Cardiac muscle cell (in vitro differentiated cells and primary cell): ENCODE measurements at places on chromosomes 2 and 18.

DNA sequence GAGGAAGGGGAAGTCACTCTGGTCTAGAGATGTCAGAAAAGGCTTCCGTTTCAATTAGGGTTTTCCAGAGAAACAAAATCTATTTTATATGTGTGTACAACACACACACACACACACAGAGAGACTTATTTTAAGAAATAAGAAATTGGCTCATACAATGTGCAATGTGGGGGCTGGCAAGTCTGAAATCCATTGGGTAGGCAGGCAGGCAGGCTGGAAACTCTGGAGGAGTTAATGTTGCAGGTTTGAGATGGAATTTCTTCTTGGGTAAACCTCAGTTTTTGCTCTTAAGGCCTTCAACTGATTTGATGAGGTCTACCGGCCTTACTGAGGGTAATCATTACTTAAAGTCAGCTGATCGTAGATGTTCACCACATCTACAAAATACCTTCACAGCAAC is 62.6 kb downstream of the MDH1 start:
- no peak for DNase-seq

GRCh38 chr2:220120041-220120440 is 492.6 kb downstream of the SLC4A3 start:
- no peak for DNase-seq

- peak; percentile 2 for DNase-seq
These were observed 629.9 kb upstream of the ACVR2A start for GRCh38 chr2:147214914-147215313.

DNA sequence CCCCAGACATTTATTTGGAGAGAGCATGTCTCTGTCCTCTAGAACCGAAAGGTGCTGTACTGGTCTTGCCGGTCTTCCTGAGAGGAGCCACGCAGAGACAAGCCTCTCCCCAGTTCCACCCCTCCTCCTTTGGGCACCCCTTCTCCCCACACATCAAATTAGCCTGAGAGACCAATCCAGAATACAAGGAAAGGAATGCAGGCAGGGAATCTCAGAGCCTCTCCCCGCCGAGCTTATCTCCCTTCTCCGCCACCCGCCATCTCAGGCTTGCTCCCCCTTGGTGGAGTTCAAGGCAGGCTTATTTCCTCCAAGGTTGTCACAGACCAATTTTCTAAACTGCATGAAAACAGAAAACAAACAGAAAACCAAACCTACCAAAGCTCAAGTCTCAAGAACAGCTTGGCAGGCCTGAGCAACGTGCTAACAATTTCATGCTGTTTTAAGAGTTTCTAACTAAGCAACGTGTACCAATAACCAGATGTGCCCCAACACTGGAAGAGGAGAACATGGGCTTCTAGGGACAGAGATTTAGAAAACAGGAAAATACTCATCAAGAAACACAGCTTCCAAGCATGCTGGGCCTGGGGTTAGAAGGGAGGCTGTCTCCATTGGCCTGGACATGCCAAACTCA is 124.5 kb upstream of the PKDCC start:
- DNase-seq, result peak; percentile 47

DNA sequence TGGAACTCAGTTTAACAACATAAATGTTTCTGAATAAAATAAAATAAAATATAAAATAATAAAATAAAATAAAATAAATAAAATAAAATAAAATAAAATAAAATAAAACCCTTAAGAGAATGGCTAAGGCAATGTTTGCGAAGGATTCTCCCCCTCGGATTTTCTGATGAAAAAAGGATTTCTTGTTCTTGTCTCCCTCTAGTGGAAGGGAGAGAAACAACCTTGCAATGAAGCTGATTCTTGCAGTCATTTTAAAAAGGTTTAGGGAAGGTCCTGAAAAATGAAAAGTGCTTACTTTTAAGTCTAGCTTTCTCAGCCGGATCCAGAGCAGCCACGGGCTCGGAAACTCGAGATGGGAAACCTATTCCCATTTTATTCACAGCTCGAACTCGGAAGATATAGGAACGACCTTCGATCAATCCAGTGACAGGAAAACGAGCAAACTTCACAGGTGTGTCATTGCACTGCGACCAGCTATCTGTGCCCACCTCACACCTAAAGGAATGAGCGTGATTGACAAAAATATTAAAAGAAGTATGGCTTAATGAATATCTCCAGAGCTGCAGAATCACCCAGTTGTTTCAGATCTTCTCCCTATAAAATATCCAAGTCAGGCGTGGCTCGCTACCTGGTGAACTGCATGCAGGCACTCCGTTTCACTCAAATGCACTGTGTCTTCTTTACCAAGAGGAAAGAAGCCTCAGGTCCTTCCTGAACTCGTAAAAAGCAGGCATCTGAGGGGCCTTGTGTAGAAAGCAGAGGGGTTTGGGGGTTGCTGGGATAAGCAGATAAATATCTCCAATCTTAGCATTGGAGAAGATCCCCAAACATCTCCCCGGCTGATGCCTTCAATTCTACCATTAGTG is 68.1 kb downstream of the MYOM1 start:
- DNase-seq, result peak; percentile 40

DNA sequence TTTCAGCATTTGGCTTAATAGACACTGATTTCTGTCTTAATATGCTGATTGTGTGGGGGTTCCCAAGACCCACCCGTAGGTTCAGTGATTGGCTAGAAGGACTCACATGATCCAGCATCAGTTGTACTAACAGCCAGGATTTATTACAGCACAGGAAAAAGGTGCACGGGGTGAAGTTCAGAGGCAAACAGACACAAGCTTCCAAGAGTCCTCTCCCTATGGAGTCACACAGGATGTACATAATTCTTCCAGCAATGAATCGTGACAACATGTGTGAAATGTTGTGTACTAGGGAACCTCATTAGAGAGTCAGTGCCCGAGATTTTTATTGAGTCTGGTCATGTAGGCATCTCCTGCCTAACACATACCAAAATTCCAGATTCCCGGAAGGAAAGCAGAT is 52.8 kb downstream of the GALNT1 start:
- no peak for DNase-seq

- peak; percentile 55 for DNase-seq
These were observed 105.0 kb downstream of the LTBP1 start for GRCh38 chr2:33051586-33052360.

GRCh38 chr2:65393743-65394422 is 38.5 kb downstream of the SPRED2 start:
- DNase-seq, result no peak

GRCh38 chr18:57959278-57959677 is 84.7 kb upstream of the NEDD4L start:
- DNase-seq, result peak; percentile 56

GRCh38 chr2:162065767-162066166 is 8.2 kb downstream of the DPP4 start:
- DNase-seq, result no peak

GRCh38 chr2:136233298-136233697 is 115.3 kb upstream of the CXCR4 start:
- DNase-seq, result no peak

DNA sequence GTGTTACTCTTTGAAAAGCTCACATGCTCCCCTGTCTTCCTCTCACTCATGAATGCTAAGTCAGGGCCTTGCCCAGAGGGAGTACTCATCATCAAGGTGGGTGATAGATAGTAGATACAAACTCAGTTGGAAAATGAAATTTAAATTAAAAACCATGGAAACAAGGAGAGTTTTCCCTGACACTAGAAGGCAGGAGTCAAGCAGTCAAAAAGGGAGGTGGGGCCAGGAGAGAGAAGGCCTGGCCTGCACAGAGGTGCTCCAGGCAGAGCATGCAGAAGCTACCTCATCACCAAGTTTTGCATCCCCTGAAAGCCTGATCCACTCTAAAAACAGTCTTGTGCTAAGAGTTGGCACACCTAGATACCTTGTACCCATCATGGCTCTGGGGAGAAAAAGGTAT is 143.7 kb downstream of the MYO5B start:
- peak; percentile 10 for DNase-seq

DNA sequence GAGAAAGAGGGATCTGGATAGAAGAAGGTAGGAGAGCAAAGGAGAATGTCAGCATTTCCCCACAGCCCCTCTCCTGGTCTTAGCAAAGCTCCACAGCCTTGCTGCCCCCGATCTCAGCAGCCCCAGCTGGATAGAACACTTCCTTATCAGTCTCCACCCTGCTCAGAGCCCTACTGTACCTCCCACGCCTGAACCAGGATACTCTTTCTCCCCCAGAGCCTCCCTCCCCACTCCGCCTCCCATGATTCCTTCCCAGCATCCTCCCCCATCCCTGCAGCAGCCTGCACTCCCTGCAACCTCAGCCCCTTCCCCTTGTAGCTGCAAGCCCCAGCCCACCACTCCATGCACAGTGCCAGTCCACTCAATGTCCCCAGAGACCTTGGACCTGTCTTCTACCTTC is 25.8 kb downstream of the PLB1 start:
- DNase-seq, result peak; percentile 25

DNA sequence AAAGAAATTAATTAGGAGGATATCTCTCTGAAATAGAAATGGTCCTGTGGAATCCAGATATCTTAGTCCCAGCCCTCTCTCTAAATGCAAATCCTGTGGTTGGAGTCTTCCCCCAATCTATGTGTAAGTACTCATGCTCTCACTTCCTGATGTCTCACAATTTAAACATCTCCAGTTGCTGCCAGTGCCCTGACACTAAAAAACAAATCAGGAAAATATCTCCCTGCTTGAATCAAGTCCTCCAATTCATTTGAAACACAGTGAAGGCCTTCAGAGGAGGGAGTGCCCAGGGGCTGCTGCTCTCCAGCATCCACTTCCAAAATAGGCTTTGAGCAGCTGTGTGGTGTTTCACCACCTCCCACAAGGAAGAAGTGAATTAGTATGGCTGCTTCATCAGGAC is 413.8 kb downstream of the RAD51AP2 start:
- DNase-seq, result peak; percentile 15

GRCh38 chr2:221285148-221285547 is 287.0 kb downstream of the EPHA4 start:
- no peak for DNase-seq

- no peak for DNase-seq
These were observed 222.3 kb upstream of the GCFC2 start for GRCh38 chr2:75932996-75933395.

DNA sequence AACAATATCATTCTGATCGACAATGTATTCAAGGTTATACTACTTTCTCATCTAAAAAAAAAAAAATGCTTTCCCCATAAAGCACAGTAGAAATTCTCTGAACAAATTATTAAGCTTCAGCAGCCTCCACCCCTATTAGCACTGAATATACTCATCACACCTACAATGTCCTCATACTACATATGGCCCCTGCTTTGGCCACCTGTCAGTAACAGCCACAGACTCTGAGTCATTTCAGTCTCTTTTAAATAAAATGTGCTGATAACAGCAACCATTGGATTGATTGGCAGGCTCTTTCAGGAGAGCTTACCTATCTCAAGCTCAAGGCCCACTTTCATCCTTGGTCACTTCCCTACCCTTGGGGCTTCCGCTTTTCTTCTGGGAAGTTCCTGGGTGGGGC is 236.7 kb downstream of the TMX3 start:
- DNase-seq, result no peak

- no peak for DNase-seq
These were observed 1.9 kb upstream of the NMUR1 start for GRCh38 chr2:231531883-231532755.

GRCh38 chr2:241982706-241983570 is 113.4 kb downstream of the RTP5 start:
- DNase-seq, result no peak

- no peak for DNase-seq
These were observed 11.2 kb downstream of the RELCH start for GRCh38 chr18:62198259-62198658.
